Naive thymus-derived CD8-positive, alpha-beta T cell (primary cell): ENCODE measurements at places on chromosomes 1 and 21. TPM values are rescaled to one million over a fixed set of nuclear protein-coding genes. Genes with fewer than 3 reads are reported as not detected.

- DNase-seq = no peak
Measured at GRCh38 chr1:145688328-145688727, 18.8 kb downstream of the PDZK1 start.

GRCh38 chr1:63705078-63705477, 68.7 kb upstream of the ROR1 start:
- no peak for DNase-seq

- DNase-seq = no peak
Measured at GRCh38 chr1:156812293-156812990, 4.2 kb downstream of the SH2D2A start.

DNA sequence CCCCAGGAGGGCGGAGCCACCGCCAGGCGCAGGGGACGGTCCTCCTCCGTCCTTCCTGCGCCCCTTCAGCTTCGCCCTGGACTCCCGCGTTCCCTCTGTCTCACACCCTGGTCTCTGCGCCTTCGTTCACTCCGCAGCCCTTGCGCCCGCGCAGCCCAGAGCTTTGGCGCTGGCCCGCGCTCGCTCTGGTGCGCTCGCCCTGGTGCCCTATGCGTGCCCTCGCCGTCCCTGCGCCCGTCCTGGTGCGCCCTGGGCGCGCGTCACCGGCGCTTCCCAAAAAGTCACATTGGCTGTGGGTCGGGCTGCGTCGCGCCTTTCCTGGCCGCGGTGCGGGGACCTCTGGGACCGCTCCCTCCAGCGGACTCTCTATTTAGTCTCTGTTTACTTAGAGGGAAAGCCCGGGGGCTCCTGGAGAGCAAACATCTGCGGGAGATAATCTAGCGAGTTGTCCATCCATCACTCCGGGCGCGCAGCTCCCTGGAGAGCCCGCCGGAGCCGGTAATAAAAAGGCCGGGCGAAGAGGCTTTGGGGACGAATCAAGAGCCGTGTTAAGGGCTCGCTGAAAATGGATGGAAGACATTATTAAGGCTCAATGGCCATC, 178.6 kb downstream of the PRDM16 start:
- no peak for DNase-seq

- no peak for DNase-seq
Measured at GRCh38 chr1:8397511-8397910, 79.6 kb downstream of the SLC45A1 start.

GRCh38 chr1:57789936-57790335, 366.1 kb upstream of the DAB1 start:
- DNase-seq = no peak

GRCh38 chr1:109767637-109768334, 4.1 kb upstream of the EPS8L3 start:
- DNase-seq = no peak

GRCh38 chr1:175377394-175377793, 184.8 kb upstream of the KIAA0040 start:
- no peak for DNase-seq

Gene UBR4
- 147 TPM for total RNA-seq

Gene PRKCZ
- total RNA-seq = 29.8 TPM

Gene RIMS3
- total RNA-seq = 1.2 TPM

Gene HAO2
- not detected for total RNA-seq

Gene TMEM81
- total RNA-seq = 5.3 TPM
